CD4-positive, alpha-beta T cell treated with Interferon gamma for 1 hour (primary cell): ENCODE measurements at places on chromosomes 5 and 9.

DNA sequence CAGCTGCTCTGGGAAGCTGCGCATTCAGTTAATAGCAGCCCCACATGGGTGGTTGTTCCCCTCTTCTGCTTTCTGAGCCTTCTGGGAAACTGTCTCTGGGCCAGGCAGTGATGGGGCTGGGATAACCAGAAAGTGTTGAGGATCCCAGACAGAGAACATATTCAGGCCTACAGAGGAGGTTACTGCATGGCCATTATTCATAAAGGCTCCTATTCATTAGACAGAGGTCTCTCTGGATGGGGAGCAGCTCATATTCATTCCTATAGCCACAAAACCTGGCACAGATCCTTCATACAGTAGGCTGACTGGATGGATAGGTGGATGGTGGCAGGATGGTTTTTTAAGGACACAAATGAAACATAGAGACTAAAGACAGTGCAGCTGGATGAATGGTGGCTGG is 76.3 kb downstream of the HSPA4 start:
- no peak for DNase-seq

DNA sequence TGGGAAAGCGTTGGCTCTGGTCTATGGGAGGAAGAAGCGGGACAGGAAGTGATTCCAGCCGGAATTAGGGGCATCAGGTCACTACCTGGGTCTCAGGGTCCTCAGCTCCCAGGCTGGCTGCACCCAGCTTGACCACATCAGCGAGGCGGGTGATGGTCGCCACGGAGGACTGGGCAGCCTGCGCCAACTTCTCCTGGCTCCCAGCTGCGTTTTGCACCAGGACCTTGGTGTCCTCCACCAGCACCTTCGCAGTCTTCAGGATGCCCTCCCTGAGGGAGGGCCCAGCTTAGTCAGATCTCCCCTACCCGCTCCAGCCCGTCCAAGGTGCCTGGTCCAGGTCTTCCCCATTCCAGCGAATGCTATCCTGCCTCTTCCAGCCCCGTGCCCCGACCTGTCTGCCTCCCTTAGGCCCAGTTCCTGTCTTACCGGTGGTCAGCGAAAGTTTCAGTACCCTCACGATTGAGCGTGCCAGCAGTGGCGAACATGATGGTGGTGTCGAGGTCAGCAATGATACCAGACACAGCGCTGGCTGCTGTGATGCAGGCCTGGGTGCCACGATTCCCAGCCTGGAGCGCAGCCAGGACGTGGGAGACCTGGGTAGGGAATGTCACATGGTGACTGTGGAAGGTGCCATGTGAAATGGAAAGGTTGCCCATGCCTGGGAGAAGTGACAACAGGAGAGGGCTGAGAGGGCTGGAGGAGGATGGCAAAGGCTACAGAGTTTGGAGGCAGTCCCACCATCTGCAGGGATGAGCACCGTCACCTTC is 14.4 kb upstream of the TPM2 start:
- no peak for DNase-seq

DNA sequence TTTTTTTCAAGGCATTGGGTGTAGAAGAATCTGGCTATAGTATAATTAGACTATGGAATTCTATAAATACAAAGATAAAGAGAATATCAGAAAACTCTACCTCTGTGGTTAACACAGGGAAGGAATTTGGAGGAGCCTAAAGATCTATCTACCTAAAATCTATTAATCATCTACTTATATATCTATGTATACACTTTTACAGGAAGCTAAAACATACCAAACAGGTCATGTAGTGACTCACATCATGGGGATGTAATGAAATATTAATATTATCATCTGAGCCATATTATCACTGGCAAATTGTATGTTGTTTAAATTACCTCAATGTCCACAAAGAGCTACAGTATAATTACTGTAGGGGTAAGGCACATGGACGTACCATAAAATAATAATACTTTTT is 1748.2 kb downstream of the EFNA5 start:
- no peak for DNase-seq

GRCh38 chr5:57429513-57430120 is 53.0 kb downstream of the ACTBL2 start:
- DNase-seq, result no peak

DNA sequence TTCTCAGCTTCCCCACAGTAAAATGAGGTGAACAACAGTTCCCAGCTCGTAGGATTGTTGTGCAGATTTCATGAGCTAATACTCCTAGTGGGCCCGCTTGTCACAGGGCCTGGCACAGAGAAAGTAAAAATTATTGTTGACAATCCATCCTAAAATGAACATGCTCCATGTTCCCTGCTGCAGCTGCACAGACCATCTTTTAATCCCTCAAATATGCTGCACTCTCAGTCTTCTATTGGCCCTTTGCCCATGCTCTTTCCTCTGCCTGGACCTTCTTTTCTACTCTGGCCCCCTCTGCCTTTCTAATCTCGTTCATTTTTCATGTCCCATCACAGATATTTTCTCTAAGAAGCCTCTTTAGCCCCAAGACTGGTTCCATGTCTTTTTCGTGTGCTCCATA is 117.7 kb upstream of the NR3C1 start:
- no peak for DNase-seq

DNA sequence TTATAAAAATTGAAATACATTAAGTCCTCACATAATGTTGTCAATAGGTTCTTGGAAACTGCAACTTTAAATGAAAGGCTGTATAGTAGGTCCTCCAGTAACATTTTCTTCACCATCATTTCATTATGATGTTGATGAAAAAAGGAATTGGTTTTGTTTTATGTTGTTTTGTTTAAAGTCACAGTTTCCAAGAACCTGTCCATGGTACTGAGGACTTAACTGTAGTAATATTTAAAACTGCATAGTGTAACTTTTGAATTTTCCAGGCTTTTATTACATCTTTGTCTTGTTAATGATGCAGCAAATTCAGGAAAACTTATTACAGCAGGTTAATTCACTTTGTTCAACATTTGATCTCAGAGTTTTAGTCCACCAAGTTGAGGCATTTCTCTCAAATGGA is 11.6 kb downstream of the SECISBP2 start:
- DNase-seq, result no peak

- DNase-seq, result no peak
These were observed 179.0 kb downstream of the FANCC start for GRCh38 chr9:95138474-95138873.

- no peak for DNase-seq
These were observed 187.3 kb downstream of the NR3C1 start for GRCh38 chr5:143216211-143216610.

DNA sequence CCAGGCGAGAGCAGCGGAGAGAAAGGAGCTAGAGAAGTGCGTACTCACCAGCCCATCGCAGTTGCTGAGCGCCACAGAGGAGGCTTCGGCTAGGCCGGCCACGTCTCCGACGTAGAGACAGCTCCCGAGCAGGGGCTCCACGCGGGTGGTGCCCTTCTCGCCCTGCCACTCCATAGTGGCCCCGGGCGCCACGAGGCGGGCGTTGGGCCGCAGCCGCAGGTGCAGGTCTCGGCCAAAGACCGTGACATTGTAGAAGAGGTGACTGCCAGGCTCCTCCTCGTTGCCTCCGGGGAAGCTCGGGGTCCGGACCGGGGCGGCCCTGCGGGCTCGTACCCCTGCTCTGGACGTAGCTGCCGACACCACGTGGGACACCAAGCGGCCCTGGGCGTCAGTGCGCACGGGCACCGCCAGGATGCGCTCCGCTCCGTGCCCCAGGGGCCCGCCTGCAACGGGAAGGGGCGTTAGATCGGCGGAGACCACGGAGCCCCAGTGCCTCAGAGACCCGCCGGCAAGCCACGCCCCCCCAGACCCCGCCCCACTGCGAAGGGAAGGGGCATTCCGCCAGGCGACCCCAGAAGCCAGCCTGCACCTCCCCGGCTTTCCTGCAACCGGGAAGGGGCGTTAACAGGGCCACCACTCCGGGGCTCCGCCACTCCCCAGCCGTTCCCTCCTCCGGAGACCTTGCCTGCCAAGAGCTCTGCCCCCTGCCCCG is 1.4 kb downstream of the ADAMTS2 start:
- DNase-seq, result no peak

GRCh38 chr5:93658044-93658443 is 75.0 kb downstream of the NR2F1 start:
- no peak for DNase-seq

GRCh38 chr9:88653911-88654310 is 118.9 kb downstream of the NXNL2 start:
- DNase-seq, result no peak

- no peak for DNase-seq
These were observed 86.2 kb downstream of the CAMSAP1 start for GRCh38 chr9:135821116-135821515.

- DNase-seq, result no peak
These were observed 68.6 kb upstream of the TNPO1 start for GRCh38 chr5:72747826-72748225.

DNA sequence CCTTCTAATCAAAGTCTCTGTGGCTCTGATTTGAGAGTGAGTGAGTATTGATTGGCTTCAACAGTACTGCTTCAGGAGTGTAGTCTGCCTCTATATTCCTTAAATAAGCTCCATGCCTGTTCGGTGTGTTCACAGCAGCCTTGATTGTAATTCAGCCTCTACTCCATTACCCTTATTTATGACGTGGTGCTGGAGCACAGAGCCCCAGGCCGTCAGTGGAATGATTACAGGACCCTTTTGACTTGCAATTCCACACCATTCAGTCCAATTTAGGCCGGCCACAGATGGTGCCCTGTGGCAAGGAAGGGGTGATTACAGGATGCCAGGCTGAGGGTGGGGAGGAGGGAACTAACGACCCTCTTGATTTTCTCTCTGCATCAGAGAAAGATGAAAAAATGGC is 110.3 kb downstream of the ASTN2 start:
- no peak for DNase-seq

- no peak for DNase-seq
These were observed 204.7 kb downstream of the ARRDC3 start for GRCh38 chr5:91178461-91178860.

DNA sequence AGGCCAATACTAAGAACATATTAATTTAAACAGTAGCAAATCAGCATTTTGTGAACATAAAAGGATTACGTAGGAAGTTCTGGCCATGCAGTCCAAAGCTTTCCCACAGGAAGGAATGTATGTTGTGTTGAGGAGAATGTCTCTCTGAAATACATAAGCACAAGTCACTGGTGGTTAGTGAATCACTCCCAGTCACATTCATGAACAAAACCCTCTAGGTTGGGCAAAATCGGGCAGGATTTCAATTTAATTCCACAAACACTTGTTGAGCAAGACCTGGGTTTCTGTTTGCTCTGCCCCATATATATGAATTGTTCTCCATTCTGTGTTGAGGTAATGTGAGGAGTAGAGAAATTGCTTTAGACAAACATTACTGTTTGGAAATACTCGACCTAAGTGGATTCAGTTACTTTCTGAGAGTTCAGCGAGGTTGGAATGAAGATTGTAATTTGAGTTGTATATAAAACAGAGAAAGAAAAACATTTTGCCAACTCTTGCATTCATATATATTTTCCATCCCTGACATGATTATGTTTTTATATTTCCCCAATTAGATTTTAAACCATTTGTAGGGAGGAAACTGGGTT is 127.6 kb upstream of the RPS23 start:
- no peak for DNase-seq

GRCh38 chr9:90884178-90884577 is 82.6 kb downstream of the SYK start:
- DNase-seq, result no peak

DNA sequence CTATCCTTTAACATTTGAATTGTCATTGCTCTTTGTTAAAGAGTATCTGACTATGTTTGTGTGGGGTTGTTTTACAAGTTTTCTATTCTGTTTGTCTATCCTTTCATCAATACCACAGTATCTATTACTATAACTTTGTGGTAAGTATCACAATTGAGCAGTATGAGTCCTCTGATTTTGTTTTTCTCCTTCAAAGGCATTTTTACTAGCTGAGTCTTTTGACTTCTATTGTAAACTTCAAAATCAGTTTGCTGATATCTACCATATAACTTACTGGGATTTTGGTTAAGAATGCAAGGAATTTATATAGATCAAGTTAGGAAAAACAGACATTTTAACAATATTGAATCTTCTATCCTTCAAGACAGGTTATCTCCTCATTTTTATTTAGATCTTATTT is 789.8 kb upstream of the PTPRD start:
- no peak for DNase-seq

DNA sequence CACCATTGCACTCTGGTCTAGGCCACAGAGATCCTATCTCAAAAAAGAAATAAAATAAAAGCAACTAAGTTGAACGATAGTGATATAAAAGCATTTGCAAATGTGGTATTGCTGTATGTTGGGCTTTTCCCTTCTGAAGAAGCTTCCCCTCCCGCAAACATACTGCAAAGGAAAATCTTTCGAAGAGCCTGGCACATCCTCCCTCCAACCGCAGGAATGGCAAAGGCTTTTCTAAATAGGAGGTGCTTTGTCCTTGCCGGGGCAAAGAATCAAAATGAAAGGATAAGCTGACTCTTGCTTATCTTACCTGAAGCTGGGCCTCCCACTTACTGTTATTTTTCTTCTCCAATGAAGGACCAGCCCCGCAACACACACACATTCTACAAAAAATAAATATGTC is 45.8 kb downstream of the SERINC5 start:
- DNase-seq, result no peak

DNA sequence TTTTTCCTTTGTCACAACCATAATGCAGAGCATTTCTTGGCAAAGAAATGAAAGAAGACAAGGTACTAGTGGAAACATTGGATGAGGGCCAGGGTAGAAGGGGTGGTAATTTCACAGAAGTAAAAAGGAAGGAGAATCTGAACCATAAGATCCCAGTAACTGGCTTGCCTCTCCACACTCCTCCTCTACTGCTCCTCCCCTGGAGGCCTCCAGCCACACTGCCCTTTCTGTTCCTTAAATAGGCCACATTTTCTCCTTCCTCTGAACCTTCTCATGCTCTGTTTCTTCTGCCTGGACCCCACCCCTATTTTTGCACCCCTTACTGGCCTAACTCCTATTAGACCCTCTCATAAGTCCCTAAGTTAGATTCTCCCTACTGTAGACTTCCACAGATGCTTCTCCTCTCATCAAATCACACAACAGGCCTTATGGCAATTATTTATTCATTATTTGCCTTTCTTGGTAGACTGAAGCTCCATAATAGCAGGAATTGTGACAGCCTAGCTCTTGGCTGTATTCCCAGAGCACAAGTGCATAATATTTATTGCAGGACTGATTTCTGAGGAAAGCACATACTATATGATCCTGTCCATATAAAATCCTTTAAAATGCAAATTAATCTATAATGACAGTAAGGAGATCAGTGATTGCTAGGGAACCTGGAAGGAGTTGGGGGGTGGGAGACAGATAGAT is 31.3 kb upstream of the GRIA1 start:
- no peak for DNase-seq

- no peak for DNase-seq
These were observed 307.2 kb downstream of the NSG2 start for GRCh38 chr5:174352681-174353080.

DNA sequence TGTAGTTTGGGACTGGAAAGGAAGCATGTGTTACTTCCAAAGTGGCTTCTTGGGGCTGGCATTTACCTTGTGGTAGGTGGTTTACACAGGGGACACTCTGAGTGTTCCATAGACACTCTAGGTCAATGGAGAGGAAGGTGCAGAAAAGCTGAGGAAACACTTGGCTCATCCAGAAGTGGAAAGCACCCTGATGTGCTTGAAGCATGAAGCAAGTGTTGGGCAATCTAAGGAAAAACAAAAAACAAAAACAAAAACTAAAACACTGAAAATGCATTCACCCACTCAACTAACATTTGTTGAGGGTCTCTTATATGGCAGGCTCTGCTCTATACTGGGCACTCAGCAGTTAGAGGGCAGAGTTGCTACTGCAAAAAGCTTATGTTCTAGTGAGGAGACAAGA is 2.9 kb upstream of the ERAP2 start:
- no peak for DNase-seq

GRCh38 chr5:143957455-143957854 is 145.5 kb downstream of the HMHB1 start:
- DNase-seq, result no peak
